Fibroblast of skin of back (primary cell): ENCODE measurements at places on chromosomes 6 and 20.

GRCh38 chr6:148760258-148760534 is 13.4 kb downstream of the UST start:
- no peak for DNase-seq

GRCh38 chr6:105372849-105373182 is 30.1 kb downstream of the PREP start:
- DNase-seq = no peak

- DNase-seq = peak; percentile 34
These were observed 371.7 kb upstream of the RUNX2 start for GRCh38 chr6:44956396-44956795.

GRCh38 chr6:73394577-73395354 is at the start of gene DDX43:
DDX43 (plus strand) TSS chr6:73394828; CDS start chr6:73394906, 78 bp downstream.
- peak; percentile 20 for DNase-seq

- DNase-seq = no peak
These were observed 385.5 kb downstream of the HDGFL1 start for GRCh38 chr6:22954749-22955385.

GRCh38 chr20:474581-474980 is 12.2 kb upstream of the TBC1D20 start:
- DNase-seq = no peak

GRCh38 chr6:46850792-46851191 is 57.6 kb downstream of the MEP1A start:
- no peak for DNase-seq

- DNase-seq = no peak
These were observed 106.1 kb downstream of the CEBPB start for GRCh38 chr20:50296450-50297375.

- DNase-seq = no peak
These were observed 88.2 kb downstream of the TCP11 start for GRCh38 chr6:35052694-35053565.

DNA sequence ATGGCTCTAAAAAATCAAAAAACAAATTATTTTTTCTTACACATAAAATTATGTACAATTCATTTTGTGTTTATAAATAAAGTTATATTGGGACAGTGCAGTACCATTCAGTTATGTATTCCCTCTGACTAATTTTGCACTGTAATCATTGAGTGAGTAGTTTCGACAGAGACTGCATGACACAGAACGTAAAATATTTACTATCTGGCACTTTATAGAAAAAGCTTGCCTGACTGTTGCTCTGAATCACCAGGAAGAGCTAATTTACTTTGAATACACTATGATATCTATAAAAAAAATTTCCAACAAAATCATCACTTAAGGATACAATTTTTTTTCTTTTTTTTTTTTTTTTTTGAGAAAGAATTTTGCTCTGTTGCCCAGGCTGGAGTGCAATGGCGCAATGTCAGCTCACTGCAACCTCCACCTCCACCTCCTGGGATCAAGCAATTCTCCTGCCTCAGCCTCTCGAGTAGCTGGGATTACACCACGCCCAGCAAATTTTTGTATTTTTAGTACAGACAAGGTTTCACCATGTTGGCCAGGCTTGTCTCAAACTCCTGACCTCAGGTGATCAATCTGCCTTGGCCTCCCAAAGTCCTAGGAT is 11.0 kb upstream of the KHDC1L start:
- DNase-seq = peak; percentile 91

DNA sequence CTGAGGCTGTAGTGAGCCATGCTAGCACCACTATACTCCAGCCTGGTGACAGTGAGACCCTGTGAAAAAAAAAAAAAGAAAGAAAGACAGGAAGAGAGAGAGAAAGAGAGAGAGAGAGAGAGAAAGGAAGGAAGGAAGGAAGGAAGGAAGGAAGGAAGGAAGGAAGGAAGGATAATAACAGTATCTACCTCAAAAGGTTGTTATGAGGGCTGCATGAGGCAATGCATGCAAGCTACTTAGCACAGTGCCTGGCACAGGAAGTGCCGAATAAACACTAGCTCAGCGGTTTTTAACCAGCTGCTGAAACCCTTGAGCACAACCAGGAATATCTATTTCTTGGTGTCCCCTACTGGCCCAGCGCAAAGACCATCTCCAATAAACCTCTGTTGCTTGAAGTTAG is 62.3 kb upstream of the TBC1D7 start:
- no peak for DNase-seq

DNA sequence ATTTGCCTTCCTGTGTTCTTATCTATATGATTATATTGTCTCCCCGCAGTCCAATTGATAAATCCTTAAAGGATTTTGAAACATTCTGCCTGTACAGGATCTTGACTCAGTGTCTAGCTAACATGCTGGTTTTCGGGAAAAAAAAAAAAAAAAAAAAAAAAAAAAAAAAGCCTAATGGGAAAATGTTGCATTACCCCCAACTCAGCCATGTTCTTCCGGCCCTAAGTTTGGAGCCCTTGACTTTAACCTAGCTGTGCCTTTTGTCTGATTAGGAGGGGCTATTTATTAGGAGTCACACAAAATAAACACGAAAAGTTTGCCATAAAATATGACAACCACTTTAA is 244.4 kb upstream of the TCF21 start:
- no peak for DNase-seq

- peak; percentile 37 for DNase-seq
These were observed 8.3 kb downstream of the PI16 start for GRCh38 chr6:36962874-36963273.

- DNase-seq = no peak
These were observed 186.9 kb downstream of the LMBRD1 start for GRCh38 chr6:69609836-69610472.

GRCh38 chr20:49103647-49104364 is 57.7 kb downstream of the CSE1L start:
- DNase-seq = no peak

DNA sequence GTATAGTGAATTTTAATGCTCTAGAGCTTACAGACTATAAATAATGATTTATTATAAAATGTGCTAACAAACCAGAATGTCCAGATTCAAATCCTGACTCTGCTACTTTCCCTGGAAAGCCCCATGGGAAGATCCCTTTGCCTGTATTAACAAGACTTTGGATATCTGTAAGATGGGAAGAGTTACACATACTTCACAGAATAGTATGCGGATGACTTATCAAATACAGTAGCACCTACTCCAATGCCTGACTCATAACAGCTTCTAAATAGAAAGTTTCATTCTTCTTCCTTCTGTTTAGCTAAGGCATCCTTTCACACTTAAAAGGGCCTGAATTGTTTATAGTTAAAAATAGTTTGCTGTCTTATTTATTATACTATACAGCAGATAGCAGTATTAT is 166.3 kb downstream of the KCNQ5 start:
- peak; percentile 65 for DNase-seq

GRCh38 chr6:13289789-13290318 is 38.5 kb downstream of the TBC1D7 start:
- DNase-seq = no peak

GRCh38 chr6:118103381-118104146 is 196.5 kb downstream of the SLC35F1 start:
- DNase-seq = no peak

GRCh38 chr20:63698739-63699465 is 2.5 kb downstream of the TNFRSF6B start:
- peak; percentile 89 for DNase-seq

DNA sequence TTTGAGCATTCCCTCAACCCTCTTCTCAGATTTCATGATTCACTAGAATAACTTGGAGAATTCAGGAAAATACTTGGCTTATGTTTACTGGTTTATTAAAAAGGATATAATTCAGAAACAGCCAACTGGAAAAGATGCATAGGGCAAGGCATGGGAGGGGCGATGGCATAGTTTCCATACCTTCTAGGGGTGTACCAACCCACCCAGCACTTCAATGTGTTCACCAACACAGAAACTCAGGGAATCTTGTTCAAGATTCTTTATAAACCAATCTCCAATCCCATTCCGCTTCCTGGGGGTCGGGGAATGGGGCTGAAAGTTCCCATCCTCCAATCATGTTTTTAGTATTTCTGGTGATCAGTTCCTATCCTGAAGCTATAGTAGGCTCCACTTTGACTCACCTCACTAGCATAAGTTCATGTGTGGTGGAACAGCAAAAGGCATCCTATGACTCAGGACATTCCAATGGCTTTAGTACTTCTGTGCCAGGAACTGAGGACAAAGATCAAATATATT is 164.4 kb downstream of the SIM1 start:
- DNase-seq = peak; percentile 99

GRCh38 chr20:46399401-46399800 is 7.0 kb downstream of the ELMO2 start:
- DNase-seq = no peak

DNA sequence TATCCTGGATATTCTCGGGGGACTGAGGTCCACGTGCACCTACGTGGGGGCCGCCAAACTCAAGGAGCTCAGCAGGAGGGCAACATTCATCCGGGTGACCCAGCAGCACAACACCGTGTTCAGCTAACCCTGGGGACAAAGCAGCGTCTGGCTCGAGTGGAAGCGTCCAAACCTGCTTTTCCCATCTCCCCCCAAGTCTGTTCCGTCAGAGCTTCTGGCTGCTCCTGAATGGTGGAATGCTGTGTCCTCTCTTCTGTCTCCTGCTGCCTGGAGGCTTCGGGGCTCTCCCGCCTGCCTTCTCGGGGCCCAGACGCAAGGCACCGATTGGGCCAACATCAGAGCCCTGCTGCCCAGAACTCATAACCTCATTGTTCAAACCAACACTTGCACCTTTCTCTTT is 56.7 kb downstream of the GMPR start:
- no peak for DNase-seq

DNA sequence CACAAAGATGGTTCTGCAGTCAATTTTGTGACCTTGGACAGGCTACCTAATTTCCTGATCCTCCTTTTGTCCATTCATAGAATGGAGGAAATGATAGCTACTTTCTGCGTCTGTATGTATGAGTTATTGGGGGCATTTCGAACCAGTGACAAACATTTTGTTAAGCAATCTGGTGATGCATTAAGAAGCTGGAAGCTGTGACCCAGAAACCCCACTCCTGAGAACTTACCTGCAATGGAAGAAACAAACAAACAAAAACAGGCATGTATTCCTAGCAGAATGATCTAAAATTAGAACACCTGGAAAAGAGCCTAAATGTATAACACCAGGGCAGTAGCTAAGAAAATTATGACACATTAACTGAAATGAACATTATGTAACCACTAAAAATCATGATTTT is 33.4 kb upstream of the PRND start:
- no peak for DNase-seq

DNA sequence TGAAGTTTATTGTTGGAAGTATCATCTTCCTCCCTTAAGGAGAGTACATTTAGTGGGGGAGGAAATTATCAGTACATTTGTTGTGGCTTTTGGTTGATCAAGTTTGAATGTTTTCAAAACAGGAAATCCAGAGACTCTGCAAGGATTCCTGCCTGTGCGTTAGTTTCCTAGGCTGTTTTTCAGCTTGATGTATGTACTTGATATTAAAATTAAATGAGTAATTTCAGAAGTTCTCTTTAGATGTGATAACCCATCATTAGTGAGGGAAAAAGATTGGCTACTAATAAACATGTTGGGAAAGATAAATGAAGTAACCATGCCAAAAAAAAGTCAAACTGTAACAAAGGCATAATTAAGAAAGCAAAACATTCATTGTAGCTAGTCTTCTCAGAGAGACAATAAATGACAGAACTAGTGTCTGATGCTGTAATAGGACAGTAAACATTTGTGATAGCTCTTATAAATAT is 88.0 kb upstream of the TULP1 start:
- DNase-seq = no peak

- peak; percentile 91 for DNase-seq
These were observed 124.2 kb downstream of the LY86 start for GRCh38 chr6:6712449-6713403.

DNA sequence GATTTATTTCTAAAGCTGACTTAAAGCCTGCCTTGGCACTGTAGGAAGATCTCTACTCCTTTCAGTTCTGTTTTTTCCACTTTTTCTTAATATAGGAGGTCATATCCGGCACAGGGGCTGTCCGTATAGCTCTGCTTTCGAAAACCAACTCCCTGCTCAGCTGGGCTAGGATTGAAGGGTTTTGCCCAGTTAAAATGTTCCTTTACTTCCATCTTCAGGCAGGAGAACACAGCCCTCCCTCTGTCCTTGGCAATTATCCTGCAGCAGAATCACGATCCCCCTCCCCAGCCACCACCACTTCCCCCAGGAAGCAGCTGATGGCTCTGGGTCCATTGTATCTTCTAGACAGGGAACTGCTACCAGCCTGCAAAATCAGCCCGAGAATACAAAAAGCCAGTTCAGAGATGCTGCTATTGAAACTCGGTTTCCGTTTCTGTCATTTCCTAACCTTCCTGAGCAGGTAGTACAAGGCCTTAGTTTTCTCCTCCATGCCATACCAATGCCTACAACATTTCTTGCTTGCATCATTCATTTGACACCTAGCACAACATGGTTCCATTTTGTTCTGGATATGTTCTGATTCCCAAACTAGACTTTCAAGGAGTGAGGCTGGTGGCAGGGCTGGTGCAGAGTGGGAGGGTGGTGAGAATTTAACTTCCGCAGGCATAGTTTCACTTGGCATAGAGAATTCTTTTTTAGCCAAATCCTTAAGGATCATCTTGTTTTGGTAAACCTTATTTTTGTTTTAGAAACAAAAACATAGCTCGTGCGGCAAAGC is 53.9 kb downstream of the FAM50B start:
- DNase-seq = no peak

GRCh38 chr6:15544321-15544900 is 118.4 kb downstream of the DTNBP1 start:
- no peak for DNase-seq

DNA sequence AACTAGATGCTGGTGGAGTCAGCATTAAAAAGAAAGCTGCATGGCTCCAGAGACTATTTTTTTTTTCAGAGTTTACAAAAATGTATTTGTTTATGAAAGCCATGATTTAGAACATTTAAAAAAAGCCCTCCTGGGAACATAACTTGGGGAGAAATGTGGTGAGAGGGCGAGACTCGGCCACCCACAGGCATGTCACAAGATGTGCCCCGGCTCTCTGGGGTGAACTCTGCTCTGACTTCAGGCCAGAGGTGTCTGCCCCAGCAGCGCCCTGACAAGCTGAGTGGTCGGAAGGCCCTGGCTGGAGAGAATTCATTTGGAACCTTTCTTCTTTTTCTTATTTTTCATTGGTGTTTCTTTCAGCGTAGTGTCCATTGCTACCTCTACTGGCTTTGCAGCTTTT is 21.7 kb upstream of the RFPL4B start:
- no peak for DNase-seq

DNA sequence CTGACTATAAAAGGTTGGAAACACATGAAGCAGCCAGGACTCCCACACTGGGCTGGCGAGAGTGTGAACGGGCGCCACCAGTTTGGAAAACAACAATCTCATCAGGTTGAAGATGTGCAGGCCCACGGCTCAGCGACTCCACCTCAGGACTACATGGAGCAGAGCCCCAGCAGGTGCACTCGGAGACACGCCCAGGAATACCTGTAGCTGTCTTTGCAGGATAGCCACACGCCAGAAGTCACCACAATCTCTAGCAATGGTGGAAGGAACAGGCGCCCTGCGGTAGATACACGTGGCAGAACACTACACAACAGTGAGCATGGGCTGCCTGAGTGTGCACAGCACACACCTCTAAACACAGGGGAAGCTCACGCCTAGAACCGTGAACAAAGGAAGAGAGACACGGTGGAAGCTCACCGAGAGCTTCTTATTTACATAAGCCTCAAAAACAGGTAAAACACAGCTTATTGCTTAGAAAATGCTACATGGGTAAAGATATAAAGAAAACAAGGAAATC is 28.7 kb upstream of the RPS6KA2 start:
- DNase-seq = no peak
